ENCODE measurements at places on chromosomes 11 and 22.

DNA sequence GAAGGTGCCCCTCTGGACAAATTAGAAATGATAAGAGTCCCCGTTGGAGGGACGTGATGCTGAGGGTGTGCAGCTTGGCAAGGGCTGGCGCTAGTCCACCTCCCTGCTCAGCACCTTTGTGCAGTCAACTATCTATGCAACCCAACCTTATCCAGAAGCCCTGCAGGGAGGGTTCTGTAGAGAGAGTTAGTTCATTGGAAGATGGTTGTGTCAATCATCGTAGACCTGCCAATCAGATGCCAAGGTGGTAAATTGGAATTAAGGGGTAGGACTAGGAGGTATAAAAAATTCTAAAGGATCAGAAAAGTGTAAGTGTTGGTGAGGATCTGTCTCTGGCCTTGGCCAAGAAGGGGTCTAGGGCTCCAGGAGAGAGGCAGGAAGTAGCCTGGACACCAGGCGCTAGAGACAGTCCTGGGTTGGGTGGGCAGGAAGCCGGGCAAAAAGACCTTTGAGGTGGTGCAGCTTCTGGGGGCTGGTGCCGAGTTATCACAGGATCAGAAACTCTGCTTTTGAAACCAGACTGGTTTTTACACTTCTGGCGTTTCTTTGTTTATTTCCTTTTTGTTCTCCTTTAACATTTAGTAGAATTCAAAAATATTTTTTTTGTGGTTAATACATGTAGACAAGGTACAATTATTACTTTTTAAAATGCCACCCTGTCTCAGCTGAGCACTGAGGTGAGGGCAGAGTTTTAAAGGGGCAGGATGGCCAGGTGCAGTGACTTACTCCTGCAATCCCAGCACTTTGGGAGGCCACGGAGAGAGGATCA, 1.6 kb downstream of the C1QTNF6 start:
- DNase-seq: peak; percentile 79

DNA sequence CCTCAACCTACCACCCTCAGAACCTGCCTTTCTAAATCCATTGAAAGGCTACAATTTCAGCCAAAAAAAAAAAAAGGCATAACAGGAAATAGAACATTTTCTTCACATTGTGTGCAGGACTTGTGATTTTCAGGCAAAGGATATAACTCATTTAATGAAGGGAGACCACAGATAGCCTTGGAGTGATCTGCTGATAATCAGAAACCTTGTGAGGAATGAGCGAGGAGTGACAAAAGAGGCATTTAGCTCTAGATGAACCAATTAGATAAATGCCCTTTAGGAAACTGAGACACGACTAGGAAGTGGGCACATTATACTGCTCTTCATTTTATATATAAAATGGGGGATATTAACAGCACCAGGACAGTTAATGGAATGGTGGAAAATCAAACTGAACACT, 216.5 kb upstream of the GRIA4 start:
- no peak for DNase-seq

DNA sequence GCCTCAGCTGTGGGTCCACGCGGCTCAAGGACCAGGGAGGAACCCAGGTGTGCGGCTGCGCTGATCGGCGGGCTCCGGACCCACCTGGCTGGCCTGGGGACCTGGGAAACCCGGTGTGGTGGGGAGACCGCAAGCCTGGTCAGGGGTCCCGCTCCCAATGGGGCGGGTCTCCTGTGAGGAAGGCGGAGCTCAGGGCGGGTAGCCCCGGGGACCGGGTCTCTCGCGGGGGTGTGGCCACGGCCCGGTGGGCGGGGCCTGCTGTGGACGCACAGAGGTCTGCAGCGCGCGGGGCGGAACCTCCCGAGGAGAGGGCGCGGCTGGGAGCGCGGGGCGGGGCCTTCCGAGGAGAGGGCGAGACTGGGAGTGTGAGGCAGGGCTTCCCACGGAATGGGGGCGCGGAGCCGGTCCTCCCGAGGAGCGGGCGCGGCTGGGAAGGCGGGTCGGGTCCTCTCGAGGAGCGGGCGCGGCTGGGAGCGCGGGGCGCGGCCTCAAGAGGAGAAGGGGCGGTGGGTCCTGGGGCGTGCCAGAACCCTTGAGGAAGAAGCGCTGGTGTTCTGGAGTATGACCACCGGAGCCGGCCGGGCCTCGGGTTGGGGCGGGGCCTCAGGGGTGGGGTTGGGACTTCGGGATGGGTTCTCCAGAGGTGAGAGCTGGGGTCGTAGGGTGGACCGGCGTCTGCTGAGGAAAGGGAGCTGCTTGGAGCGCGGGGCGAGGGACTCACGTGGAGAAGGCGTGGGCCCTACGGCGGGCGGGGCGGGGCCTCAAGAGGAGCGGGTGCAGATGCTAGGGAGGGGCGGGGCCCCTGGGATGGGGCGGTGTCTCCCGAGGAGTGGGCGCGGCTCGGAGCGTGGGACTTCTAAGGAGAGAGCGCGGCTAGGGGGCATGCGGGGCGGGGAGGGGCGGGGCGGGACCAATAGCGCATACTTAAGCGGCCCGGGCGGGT, 20.8 kb downstream of the DGCR6L start:
- peak; percentile 31 for DNase-seq

- DNase-seq: no peak
These were observed 36.9 kb upstream of the TMEM123 start for GRCh38 chr11:102489186-102490145.

- DNase-seq: no peak
These were observed 19.1 kb downstream of the SMIM38 start for GRCh38 chr11:69174841-69175240.

GRCh38 chr11:31926816-31927528, 115.8 kb upstream of the PAX6 start:
- DNase-seq: no peak

DNA sequence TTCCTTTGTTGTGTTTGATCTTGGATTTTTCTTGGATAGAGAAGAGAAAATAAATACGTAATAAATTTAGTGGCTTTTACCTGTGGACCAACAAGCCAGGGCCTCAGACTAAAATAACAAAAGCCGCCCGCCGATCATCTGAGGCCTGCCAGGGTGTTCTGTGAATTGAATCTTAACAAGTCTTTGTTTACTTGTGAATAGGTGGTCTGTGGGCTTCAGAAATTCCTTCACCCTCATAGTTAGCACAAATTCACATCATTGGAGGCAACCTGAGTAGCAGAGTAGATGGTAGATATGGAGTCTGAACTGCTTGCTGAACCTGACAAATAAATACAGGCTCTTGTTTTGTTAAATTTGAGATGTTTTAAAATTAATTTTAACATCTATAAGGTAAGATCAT, 176.3 kb upstream of the MTNR1B start:
- no peak for DNase-seq

Measured in HFFc6 (cell line).